ENCODE measurements at places on chromosomes 6 and 20.

DNA sequence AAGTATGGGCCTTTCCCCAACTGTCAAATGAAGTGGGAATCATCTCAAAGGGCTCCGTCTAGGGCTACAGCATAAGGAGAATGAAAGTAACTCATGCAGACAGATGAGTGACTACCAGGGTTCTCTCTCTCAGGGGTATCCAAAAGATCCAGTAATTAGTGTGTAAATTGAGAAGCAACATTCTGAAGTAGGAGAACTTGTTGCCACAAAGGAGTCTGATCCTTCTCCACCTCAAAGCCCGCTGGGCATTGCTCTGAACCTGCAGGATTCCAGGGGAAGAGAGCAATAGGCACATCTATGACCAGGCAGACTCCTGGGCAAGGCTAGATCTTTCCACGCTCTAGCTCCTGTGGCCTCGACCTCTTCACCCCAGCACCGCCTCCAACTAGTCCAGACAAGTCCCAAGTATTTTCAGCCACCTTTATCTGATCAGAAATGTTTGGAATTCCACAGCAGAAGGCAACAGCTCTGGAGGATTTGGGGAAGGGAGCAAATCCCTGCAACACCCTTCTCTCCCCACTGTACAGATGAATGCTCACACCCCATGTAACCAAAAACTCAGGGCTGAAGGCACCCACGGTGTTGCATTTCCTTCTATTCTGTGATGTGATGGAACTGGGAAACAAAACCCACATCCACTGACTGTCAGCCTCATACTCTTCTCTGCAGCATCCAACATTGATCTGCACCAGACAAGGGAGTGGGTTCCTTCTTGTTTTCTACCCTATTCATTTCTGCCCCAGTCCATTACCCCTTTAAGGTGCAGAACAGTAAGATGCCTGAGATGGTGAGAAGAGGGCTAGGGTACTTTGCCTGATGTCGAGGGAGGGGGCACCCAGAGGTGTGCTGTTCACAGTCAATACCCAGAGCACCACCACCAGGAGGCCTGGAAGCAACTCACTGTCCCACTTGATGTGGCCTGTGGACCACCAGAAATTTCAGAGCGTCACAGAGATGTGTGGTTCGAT, 41.0 kb downstream of the COX4I2 start:
- DNase-seq, result no peak

- DNase-seq, result no peak
These were observed 141.3 kb upstream of the MYLIP start for GRCh38 chr6:15987569-15987968.

DNA sequence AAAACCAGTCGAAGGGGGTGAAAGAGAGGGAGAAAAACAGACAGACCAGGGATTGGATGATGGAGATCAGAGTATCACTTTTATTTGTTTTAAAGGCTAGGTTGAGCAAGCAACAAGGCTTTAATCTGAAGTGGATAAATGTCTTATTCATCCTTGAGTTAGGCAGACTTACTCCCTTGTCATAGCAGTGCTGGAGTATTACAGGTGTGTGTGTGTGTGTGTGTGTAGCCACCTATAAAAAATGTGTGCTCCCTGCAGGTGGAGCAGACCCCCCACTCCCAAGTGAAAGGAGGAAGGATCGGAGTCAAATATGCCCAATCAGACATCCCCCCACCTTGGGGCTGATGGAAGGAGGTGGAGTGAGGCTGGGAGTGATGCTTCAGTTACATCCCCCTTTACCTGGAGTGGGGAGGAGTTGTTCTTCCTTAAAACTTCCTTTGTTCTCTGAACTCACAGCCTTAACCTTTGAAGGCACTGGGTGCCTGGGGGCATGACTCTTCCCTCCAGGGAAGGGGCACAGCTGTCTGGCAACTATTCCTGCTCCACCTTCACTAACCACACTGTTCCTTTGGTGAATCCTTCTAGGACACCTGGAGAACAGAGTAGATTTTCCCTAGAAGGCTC, 27.3 kb downstream of the PTK7 start:
- DNase-seq, result no peak

GRCh38 chr6:78850621-78851020, 16.7 kb upstream of the IRAK1BP1 start:
- DNase-seq, result no peak

- DNase-seq, result no peak
These were observed 316.1 kb downstream of the TAF4 start for GRCh38 chr20:61749406-61750075.

GRCh38 chr6:125989631-125990030, 3.3 kb downstream of the TRMT11 start:
- DNase-seq, result no peak

- no peak for DNase-seq
These were observed 10.6 kb upstream of the SIRPD start for GRCh38 chr20:1568163-1568490.

DNA sequence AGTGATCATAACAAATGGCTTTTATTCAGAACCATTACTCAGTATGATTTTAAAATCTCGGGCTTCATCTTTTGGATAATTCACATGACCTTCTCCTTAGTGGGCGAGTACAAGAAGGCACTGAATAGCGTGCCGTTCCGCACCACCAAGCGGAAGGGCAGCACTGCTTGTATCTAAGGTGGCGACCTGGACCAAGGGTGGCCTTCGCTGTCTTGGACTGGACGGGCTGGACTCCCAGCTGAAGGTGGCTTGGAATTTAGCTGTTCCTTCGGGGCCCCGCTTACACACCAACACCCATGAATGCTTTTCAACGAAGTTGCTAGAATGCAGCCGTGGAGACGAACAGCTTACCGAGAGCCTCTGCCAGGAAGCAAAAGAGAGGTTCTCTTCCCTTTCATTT, 168.6 kb upstream of the AGPAT4 start:
- no peak for DNase-seq

- DNase-seq, result no peak
These were observed 22.4 kb upstream of the TMEM217 start for GRCh38 chr6:37280162-37280887.

DNA sequence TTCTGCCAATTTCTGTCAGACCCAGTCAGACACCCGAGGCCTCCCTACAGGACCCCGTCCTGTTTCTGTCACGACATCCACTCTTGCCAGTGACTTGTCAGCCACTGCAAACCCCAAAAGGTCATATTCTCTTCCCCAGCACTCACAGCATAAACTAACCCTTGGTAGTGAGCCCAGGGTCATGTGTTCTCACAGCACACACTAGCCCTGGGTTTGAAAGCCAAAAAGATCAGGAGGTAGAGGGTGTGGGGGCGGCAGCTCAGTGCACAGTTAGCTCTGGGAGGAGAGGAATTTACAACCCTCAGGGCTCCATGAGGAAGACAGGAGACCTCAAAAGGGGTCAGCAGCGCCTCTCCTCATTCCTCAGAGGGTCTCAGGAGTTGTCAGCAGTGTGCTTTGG, 9.9 kb upstream of the SNX9 start:
- no peak for DNase-seq

DNA sequence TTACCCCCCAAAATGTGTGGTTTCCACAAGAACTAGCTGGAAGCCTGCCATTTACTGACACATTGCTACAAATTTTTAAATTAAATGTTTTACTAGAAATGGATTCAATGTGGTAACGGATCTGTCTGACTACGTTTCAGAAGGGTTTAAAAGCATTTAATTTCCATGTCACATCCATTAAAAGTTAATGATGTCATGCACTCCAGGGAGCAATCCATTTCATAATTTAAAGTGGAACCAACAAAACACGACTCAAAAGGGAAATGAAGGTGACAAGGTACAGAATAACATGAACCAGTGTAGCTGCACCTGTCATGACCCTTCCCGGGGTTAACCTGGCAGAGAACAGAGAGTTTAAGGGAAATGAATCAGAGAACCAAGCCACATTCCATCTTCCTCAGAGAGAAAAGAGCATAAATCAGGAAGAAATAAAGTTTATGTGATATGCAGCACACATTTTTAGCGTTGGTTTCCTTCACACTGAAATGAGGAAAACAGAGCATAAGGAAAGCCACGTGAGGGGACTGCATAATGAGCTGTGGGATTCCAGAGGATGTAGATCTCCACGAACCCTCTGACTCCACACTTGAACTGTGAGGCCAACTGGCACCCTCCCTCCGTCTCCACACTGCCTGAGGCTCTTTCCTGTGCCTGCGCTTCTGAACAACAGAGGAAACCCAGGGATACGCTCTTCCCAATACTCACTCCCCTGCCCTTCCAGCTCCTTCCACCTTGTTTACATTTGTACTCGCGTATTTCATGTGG, 170.3 kb upstream of the AHI1 start:
- DNase-seq, result no peak

GRCh38 chr6:130223508-130223907, 757 bp upstream of the SAMD3 start:
- peak; percentile 41 for DNase-seq

DNA sequence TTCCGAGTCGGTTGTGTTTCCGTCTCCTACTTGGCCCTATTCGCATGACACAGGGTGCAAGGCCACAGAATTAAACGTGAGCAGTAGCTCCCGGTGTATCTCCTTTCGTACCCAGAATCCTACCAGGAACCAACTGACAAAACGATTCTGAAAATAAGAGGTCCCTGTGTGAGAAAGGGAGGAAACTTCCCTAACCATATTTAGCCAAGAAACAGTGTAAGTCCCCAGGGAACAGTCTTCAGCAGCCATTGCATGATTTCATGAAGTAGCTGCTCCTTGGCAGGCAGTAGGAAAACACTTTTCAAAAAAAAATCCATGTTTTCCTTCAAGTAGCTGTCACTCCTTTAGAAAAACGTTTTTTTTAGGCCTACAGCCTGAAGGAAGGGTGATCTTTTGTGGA, 46.9 kb downstream of the PDE10A start:
- DNase-seq, result no peak

GRCh38 chr20:20993372-20993771, 112.8 kb downstream of the LINC00237 start:
- no peak for DNase-seq

DNA sequence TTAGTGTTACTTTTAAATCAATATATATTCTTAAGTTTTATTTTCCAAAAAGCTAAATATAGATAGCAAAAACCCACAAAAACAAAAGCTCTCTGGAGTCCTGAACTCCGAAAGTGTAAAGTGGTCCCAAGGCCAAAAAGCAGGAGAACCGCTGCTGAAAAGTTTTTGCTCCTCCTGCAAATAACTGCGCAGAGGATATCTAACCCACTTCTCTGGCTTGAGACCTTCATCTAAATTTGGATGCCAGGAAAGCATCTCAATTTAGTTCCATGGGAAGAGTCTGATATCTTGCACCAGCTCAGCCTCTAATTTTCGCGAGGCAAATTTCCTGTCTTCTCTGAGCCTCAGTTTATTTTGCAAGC, 523 bp downstream of the MRPS10 start:
- DNase-seq, result no peak

DNA sequence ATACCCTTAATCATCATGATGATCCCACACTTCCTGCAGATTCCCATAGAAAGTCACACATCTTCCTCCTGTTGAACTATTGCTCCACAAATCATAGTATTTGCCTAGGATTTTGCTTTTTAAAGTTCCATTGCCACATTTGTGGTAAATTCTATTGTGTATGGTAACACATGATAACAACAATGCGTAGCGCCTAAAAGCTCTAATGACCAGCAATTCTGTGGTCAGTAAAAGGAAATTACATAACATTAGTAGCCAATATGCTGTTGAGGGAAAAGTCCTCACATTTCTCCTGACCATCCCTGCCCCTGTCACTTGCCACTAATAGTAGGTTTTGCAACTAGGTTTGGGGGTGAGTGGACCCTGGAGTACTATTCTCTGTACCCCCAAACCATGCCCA, 31.8 kb upstream of the PDE7B start:
- DNase-seq, result no peak

- DNase-seq, result no peak
These were observed 62.6 kb upstream of the SIRPA start for GRCh38 chr20:1832634-1833033.

GRCh38 chr6:157593596-157593995, 212.6 kb downstream of the ZDHHC14 start:
- DNase-seq, result no peak

- DNase-seq, result no peak
These were observed 27.6 kb upstream of the FUCA2 start for GRCh38 chr6:143539106-143539505.
